ENCODE measurements at places on chromosomes 11 and 22.

DNA sequence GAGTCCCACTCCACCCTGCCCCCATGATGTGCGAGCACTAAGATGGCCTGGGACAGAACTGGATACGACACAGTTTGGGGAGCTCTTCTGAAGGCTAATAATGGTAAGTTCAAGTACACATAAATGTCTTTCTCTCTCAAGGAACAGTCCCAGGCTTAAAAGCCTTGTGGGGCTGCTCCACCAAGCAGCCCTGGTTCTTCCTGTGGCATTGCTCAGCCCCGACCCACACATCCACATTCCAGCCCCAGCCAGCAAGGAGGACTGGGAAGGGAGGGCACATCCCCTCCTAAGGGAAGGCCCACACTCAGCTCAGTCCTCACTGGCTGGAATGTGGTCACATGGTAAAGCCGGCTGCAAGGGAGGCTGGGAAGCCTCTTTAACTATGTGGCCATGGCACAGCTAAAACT is 13.3 kb upstream of the MB start:
- DNase-seq = no peak

- DNase-seq = no peak
Measured at GRCh38 chr22:29518427-29518826, 35.1 kb downstream of the THOC5 start.

DNA sequence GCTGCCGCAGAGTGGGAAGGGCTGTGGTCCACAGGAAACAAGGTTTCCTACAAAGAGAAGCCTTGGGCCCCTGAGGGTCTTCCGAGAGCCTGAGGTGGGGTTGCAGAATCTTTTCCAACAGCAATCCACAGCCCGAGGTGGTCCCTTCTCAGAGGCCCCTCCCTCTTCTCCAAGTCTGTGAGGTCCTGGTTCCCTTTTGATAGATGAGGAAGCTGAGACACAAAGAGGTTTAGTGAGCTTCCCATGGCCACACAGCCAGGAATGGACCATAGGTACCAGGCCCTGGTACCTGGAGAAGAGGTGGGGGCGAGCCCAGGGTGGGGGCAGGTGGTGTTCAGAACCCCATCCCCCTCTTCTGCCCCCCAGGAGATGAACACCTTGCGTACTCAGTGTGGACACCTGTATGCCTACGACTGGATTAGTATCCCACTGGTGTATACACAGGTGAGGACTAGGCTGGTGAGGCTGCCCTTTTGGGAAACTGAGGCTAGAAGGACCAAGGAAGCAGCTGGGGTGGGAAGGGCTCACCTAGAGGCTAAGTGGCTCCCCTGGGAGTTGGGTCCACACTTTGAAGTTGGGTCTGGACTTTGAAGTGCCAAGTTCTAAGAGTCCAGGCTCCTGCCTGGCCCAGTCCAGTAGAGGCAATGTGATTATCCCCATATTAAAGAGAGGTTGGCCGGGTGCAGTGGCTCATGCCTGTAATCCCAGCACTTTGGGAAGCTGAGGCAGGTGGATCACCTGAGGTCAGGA is 7.0 kb downstream of the BEST1 start:
- DNase-seq = no peak

GRCh38 chr11:29773656-29774264 is 243.1 kb downstream of the KCNA4 start:
- DNase-seq = no peak

DNA sequence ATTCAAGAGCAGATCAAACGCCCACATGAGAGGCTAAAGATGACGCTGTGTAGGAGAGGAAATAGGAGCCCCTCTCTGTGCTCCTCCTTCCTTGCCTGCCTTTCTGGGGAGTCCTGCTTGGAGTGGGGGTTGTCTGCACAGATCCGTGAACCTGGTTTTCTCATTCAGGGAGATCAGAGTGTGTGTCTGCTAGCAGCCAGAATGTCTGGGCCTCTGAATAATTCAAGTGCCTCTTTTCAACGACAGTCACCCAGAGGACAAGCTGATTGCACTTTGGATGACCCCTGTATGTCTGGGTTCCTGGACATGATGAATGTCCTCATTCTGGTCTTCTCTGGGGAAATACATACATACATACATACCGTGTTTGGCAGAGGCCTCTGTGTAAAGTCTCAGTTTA is 592.5 kb upstream of the B3GAT1 start:
- DNase-seq = no peak

All from CD4-positive, alpha-beta T cell treated with Interleukin-12 subunit alpha and Interleukin-12 subunit beta, for 1 hour (primary cell).